Fibroblast of gingiva (primary cell): ENCODE measurements at places on chromosomes 13 and 19.

DNA sequence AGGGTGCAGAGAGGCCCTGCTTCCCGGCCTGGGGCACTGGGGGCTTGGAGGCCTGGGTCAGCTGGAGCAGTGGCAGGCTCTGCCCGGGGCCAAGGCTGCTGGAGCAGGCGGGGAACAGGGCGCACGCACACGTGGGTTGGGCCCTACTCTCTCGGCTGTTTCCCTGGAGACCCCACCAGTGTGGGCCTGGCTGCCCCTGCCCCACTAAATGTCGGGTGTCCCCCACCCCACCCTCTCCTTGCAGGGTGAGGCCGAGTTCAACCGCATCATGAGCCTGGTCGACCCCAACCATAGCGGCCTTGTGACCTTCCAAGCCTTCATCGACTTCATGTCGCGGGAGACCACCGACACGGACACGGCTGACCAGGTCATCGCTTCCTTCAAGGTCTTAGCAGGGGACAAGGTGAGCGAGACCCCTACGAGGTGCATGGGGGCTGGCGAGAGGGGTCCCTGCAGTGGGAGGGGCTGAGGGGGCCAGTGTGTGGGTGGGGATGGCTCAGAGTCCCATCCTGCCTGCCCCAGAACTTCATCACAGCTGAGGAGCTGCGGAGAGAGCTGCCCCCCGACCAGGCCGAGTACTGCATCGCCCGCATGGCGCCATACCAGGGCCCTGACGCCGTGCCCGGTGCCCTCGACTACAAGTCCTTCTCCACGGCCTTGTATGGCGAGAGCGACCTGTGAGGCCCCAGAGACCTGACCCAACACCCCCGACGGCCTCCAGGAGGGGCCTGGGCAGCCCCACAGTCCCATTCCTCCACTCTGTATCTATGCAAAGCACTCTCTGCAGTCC lies 15.3 kb downstream of the CAPN12 start:
- no peak for DNase-seq

GRCh38 chr13:89361909-89362308 lies 1690.7 kb downstream of the SLITRK5 start:
- no peak for DNase-seq

GRCh38 chr19:49338023-49338677 lies 2.9 kb downstream of the CD37 start:
- no peak for DNase-seq

DNA sequence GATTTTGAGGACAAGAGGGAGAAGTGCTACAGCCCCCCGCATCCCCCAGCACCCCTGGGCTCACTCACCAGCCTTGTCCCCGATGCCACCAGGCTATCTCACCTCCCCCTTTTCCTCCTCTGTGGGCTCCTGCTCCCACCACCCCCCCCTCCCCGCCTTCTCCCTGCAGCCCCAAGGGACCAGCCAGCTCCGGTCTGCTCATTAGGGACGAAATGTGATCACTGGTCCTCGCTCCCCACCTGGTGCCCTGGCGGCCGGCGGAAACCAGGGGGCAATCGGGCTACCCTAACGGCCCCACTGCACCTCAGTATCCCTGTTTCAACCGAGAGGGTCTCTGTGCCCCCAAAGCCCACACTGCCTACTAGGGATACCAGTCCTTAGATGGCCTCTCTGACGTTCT lies 2.7 kb downstream of the GPR4 start:
- DNase-seq, result no peak

- no peak for DNase-seq
Observed at GRCh38 chr19:29326351-29326750, 113.4 kb upstream of the UQCRFS1 start.

- no peak for DNase-seq
Observed at GRCh38 chr19:10113964-10114650, 2.6 kb downstream of the P2RY11 start.

- DNase-seq, result no peak
Observed at GRCh38 chr13:114167426-114167825, 11.6 kb upstream of the CFAP97D2 start.

- peak; percentile 21 for DNase-seq
Observed at GRCh38 chr13:31012655-31013024, 80.2 kb downstream of the TEX26 start.

- no peak for DNase-seq
Observed at GRCh38 chr13:26614721-26615120, 57.2 kb downstream of the WASF3 start.

- no peak for DNase-seq
Observed at GRCh38 chr13:25210842-25211569, 38.9 kb upstream of the AMER2 start.

DNA sequence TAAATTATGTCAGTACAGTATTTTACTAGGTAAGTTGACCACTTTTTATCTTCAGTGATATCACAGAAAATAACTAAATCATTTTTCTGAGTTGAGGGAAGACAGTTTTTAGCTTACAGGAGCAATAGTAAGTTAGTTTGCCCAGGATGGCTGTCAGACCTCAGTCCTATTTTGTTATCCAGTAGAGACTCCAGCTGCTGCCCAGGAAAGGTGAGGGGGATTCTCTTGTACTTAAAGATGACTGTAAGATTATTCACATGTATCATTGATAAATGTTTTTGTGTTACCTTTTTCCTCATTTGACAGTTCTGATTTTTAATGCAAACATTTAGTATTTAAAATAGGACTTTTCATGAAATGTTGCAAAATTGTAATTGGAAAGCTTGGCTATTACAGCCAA lies 14.5 kb upstream of the GPR183 start:
- no peak for DNase-seq

GRCh38 chr13:25217023-25217885 lies 45.2 kb upstream of the AMER2 start:
- peak; percentile 19 for DNase-seq

DNA sequence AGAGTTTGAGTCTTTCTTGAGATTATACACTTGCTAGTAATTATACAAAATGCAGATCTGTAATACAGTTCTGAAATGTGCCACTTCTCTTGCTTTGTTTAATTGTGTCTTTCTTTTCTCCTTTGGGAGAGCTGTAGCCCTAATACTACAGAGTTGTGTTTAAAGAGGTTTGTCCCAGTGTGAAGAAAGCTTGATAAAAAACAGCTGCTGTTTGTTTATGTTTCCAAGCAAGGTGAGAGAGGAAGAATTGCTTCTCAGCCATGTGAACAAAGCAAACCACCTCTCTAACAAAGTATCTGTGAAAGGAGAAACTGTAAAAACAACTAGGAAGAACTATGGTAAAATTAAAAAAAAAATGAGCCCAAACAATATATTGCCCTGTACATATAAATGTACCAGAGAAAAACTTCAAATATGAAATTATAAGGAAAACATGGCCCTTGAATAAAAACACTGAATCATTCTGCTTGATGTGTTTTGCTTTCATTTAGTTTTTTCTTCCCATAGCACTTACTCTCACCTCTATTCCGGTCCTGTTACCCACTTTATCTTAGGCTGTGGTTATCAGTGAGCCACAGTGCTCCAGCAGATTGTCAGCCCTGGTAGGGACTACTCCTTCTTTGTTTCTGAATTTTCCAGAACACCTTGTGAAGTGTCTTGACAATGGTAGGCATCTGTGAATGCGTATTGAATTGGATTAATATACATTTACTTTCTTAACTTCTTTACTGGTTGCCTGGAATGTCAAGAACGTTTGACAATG lies 257.1 kb downstream of the MTUS2 start:
- no peak for DNase-seq

DNA sequence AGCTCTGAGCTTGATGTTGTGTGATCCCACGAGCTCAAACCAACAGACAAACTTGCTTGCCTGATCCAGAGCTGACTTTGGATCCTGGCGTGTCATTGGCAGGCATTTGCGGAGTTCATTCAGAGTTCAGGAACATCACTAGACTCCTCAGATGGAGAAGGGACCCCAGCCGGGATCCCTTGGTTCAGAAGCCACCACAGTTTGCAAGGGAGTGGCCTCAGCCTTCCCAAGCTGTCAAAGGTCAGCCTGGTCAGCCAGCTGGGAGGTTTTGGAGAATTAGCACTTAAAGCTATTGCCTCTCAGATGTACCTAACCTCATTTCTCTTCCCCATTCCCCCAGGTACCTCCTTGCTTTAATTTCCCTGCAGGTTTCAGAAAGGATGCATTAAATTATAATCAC lies 208.8 kb upstream of the SOX21 start:
- no peak for DNase-seq

- DNase-seq, result no peak
Observed at GRCh38 chr19:16594131-16594586, 21.9 kb upstream of the SLC35E1 start.

GRCh38 chr19:34269081-34269480 lies 14.7 kb downstream of the GARRE1 start:
- no peak for DNase-seq

DNA sequence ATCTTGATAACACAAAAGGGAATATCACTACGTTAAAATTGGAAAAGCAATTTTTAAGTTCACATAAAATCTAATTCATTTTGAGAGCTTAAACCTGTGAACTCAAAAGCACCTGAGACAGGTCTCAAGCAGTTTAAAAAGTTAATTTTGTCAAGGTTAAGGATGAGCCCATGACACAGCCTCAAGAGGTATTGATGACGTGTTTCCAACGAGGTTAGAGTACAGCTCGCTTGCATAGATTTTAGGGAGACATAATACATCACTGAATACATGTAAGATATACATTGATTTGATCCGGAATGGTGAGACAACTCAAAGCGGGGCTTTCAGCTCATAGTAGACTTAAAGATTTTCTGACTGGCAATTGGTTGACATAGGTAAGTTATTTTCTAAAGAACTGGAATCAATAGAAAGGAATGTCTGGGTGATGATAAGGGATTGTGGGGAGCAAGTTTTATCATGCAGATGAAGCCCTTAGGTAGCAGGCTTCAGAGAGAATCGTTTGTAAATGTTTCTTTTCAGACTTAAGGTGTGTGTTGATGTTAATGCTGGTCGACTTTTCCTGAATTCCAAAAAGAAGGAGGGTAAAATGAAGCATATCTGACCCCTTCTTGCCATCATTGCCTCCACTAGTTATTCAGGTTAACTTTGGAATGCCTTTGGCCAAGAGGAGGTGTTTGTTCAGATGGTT lies 2890.6 kb downstream of the PCDH9 start:
- no peak for DNase-seq

GRCh38 chr19:35254341-35255297 lies 5.8 kb downstream of the LSR start:
- no peak for DNase-seq

GRCh38 chr19:15304140-15304705 lies 28.1 kb downstream of the BRD4 start:
- DNase-seq, result no peak

GRCh38 chr13:51848674-51849073 lies 3.7 kb upstream of the TMEM272 start:
- DNase-seq, result peak; percentile 42

GRCh38 chr13:88601949-88602348 lies 930.8 kb downstream of the SLITRK5 start:
- no peak for DNase-seq

DNA sequence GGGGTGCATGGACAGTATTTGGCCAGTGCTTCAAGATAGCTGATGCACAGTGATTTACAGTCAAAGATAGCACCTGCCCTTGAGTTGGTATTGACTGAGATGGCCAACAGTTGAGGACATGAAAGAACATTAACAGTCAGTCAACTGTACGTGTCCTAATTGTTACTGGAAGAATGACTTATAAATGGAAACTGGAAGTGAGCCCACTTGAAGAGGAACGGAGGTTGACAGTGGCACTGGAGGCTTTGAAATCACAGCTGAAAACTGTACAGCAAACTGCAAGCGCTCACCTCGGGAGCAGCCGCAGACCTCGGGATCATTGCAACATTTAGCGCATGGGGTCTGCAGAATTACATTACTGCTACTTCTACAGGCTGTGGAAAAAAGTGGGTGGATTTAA lies 77.1 kb downstream of the GGACT start:
- DNase-seq, result no peak

DNA sequence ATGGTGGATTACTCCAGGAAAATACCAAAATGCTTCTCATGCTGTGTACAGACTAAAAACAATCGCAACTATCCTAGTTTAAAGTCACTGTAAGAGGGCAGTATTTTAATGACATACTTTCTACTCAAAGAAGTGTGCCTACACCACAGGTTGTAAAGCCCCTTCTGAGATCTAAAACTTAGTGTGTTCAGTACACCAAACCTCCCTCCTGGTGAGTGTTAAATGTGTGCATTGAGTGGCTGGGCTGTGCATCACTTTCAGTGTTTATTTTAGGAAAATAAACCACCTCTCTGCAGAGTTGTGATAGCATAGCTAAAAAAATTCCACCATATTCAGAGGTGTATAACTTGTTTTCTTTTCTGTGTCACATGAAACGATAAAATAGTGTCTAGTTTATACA lies 263.7 kb downstream of the DACH1 start:
- no peak for DNase-seq

- DNase-seq, result no peak
Observed at GRCh38 chr19:50419580-50420035, 870 bp downstream of the SPIB start.

DNA sequence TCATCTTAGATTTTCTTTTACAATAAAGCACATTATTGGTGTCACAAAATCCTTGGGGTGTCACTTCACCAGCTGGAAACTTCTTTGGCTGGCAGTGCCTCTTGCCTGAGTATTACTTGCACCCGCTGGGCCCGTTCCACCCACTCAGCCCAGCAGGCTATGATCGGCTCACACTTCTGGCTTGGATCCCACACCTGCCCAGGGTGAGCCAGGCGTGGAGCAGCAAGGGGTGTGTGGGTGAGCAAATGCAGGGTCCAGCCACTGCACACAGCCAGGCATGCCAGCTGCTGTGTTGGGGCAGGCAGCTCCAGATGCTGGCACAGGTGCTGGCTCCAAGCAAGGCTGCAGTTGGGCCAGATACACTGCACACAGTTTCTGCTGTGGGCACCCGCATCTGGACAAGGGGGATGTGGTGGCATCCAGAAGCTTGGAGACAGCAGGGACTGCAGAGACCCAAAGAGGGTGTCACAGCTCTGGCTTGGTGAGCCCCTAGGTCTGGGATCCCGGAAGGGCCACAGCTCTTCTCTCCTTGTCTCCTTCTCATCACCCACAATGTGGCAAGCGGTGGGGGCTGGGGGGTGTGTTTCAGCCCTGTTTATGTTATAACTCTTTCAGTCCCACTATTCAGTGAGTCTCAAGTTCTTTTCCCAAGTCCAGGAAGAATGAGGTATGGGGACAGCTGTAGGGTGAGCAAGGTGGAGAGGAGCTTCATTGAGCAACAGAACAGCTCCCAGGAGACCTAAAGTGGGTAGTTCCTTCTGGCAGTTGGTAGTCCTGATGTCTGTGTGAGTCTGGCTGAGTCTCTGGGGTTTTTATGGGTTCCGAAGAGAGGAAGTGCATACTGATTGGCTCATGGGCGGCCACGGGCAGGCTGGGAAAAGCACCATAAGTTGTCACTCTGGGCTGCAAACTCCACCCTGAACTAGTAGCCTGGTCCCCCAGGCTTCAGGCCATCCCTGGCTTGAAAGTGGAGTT lies 25.3 kb upstream of the TBC1D4 start:
- no peak for DNase-seq

- no peak for DNase-seq
Observed at GRCh38 chr19:7382694-7383093, 34.0 kb downstream of the ARHGEF18 start.

- DNase-seq, result no peak
Observed at GRCh38 chr19:31344403-31344802, 4.8 kb downstream of the TSHZ3 start.
